Naive thymus-derived CD8-positive, alpha-beta T cell (primary cell): ENCODE measurements at places on chromosomes 12 and 14.

- DNase-seq: no peak
Observed at GRCh38 chr14:79544698-79545070, 666.6 kb downstream of the DIO2 start.

GRCh38 chr12:40168868-40169267 lies 55.9 kb upstream of the LRRK2 start:
- DNase-seq: no peak

GRCh38 chr12:14238221-14238792 lies 127.2 kb upstream of the ATF7IP start:
- DNase-seq: no peak

- DNase-seq: no peak
Observed at GRCh38 chr12:68559246-68559645, 51.5 kb upstream of the RAP1B start.

- no peak for DNase-seq
Observed at GRCh38 chr12:20390846-20391245, 22.5 kb downstream of the PDE3A start.

DNA sequence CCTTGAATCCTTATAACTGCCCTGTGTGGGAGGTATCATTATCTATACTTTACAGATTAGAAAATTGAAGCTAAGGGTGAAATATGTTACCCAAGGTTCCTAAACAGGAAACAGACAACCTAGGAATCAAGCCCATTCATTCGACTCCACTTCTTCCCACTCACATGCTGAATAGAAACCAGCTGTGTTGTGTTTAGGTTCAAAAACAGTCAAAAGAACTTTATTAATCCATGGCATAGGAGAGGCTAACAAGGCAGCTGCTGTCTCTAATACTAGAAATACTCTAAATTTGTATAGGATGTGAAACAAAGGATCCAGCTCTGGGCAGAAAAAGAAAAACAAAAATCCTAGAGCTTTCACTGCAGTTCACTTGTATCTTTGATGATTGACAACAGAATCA lies 9.9 kb downstream of the AMDHD1 start:
- no peak for DNase-seq

DNA sequence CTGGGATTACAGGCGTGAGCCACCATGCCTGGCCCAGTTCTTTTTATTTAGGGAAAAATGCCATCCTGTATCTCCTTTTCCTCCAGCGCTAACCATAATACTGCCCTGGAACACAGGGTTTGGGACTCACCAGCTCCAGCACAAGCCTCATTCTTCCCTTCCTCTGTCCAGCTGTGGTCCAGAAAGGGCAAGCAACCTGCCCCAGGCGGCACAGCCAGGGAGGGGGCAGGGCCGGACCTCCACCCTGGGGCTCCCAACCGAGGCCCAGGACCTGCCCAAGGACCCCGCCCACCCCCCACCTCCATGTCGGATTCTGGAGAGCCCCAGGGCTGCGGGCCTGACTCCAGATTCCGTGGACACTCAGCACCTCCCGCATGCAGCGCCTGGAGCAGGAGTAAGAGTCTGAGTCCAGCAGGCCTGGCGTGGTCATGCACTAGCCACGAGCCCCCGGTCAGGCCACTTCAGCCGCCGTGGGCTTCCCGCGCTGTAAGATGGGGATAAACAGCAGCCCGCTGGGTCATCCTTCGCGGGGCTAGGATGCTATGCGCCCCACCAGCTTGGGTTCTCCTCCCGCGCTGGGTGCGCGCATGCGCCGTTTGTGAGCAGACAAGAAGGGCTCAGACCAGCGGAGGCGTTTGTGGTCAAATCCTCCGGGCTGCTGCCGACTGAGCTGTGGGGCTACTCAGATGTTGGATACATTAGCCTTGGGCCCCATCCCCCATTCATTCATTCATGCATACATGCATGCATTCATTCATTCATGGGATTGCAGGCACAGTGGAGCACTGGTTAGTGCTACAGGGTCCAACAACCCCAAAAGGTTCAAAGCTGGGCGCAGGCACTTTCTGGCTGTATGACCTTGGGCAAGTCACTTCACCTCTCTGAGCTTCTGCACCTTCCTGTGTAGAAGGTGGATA lies 16.3 kb downstream of the TMEM119 start:
- DNase-seq: peak; percentile 46

DNA sequence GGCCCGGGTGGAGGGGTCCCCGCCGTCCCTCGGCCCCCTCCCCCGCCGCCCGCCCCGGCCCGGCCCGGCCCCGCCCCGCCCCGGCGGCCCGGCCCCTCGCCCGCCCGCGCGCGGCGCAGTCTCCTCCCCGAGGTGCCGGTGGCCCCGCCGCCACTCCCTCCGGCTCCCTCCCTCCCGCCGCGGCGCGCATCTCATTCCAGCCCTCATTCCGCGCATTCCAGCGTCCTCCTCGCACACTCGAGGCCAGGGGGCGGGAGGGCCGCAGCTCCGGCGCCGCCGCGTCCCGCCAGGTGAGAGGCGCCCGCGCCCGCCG lies at the start of gene TEAD4:
TEAD4 (plus strand) TSS at position 206 of the 313 bp plus-strand sequence.
- no peak for DNase-seq

- no peak for DNase-seq
Observed at GRCh38 chr14:87960013-87960787, 32.8 kb downstream of the GALC start.

DNA sequence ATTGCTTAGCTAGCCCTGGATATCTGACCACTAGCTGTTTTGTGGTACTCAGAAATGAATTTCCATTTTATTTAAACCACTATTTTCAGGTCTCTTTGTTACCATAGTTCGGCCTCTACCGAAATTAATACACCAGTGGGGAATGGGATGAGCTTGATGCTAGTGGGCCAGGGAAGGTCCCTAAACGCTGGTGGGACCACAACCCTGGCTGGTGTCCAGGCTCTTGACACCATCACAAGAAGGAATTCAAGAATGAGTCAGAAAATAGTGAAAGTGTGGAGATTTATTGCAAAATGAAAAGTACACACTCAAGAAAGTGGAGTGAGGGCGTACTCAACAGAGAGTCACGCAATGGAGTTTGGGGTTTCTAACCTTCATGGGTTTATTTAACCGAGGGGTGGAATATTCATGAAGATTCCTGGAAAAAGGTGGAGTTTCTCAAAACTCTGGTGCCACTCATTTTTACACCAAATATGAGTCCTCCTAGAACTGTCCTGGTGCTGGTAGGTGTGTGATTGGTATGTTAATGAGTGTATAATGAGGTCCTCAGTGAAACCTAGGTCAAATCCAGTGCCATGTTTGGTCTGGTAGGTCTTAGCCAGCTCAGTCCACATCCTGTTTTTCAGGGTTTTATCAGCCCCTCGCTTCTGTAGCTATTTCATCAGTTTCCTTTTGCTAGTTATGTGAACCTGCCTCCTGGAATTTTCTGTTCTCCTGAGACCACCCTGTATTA lies 38.9 kb upstream of the LRP6 start:
- no peak for DNase-seq

DNA sequence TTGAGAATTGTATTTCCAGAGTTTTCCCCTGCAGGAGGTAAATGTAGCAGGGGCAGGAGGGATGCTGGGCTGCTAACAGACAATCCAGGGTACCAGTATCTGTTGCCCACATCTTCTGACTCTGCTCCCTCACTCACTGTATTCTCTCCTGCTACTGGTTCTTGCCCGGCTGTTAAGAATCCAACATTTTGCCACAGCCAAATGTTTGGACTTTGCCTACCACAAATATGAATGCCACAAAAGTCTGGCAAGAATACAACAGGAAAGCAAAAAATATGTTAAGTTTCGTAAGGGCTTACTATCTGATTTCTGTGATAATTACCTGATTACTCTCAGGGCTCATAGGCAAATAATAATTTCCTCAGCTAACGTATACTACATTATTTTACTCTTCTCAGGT lies 160.0 kb downstream of the BCAT1 start:
- no peak for DNase-seq

DNA sequence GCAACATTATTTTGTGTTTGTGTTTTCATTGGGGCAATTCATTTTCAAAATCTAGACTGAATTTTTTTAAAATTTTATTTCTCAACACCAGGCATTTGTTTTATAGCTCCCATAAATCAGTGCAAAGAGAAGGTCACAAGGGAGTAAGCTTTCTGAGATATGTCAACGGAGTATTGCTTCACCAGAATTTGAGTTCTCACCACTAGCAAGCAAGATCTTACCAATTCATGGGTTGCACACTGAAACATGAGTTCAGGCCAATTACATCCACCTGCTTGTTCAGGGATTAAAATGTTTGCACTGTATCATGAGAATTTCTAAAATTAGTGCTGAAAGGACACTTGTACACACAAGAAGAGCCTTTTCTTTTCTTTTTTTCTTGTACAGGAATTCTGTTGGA lies 121.9 kb downstream of the CAND1 start:
- no peak for DNase-seq

DNA sequence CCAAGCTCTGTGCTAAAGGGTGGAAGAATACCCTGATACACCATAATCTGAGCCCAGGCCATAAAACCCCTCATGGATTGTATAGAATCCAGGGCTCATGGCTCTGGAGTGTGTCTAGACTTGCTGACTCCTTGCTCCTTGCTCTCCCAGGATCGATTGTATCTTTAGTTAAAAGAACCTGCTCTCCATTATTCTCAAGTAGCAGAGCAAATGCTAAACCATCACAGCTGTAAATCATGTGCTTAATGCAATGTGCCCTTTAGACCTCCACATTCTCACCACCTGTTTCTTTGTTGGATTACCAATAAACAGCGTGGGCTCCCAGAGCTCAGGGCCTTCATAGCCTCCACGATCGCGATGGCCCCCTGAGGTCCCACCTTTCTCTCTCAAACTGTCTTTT lies 411.6 kb upstream of the FBXO33 start:
- DNase-seq: no peak

GRCh38 chr12:11630046-11630706 lies 19.3 kb upstream of the ETV6 start:
- no peak for DNase-seq

DNA sequence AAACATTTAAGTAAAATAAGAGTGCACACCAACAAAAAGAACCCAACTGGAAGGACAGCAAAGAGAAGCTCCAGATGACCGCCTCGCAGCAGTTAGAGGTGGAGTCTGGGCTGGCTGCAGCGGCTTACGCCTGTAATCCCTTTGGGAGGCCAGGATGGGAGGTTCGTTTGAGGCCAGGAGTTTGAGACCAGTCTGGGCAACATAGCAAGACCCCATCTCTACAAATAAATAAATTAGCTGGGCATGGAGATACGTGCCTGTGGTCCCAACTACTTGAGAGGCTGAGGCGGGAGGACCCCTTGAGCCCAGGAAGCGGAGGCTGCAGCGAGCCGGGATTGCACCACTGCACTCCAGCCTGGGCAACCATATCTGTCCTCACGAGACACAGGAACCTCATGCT lies 15.2 kb downstream of the LRCOL1 start:
- DNase-seq: no peak

DNA sequence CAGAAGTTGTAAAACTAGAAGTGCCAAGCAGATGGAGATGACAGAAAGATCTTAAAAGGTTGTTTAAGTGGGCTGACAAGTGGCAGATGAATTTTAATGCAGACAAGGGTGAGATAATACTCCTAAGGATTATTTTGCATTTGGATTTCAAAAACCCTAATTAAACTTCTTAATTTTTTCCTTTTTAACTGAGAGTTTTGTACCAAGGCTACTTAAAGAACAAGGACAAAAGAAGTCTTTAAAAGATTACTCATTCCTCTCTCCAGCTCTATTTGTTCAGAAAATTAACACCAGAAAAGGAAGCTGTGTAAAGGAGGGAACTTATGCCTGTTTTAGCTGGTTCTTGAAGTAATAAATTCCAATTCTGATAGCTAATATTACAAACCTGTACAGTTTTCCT lies 275.4 kb downstream of the ETNK1 start:
- no peak for DNase-seq

GRCh38 chr12:70661466-70662161 lies 24.4 kb upstream of the PTPRB start:
- no peak for DNase-seq

DNA sequence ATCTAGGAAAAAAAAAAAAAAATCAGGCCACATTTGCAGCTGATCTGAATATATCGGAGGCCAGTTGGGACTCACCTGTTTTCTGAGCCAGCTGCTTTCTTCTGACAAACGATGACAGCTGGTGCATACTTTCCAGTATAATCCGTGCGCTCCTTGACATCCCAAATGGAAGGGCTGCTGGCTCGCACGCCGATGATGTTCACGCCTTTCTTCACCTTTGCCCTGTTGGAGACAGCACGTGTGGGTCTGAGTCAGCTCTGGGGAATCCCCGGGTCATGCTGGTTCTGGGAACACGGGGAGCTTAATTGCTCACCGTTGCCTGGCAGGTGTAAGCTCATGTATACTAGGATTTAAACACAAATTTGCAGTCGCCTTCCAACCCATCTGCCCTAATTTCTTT lies 372.8 kb downstream of the TMEM132D start:
- DNase-seq: no peak

- no peak for DNase-seq
Observed at GRCh38 chr14:32009221-32009975, 67.7 kb upstream of the ARHGAP5 start.

DNA sequence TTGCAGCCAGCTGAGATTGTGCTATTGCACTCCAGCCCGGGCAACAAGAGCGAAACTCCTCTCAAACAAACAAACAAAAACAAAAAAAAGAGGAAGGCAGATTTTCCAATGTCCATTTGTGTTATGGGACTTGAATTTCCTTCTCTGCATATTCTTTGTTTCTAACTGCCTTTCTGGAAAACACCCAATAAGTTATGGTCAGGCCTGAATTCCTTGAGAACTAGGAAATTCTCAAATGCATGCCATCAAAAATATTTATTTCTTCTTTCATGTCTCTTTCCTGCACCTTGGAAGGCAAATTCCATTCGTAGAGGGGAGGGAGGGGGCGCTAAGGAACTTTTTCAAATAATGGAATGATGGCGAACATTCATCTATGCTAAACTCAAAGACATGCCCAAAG lies 117.6 kb upstream of the TMCC3 start:
- no peak for DNase-seq

- no peak for DNase-seq
Observed at GRCh38 chr12:124737772-124738635, 125.7 kb downstream of the SCARB1 start.

DNA sequence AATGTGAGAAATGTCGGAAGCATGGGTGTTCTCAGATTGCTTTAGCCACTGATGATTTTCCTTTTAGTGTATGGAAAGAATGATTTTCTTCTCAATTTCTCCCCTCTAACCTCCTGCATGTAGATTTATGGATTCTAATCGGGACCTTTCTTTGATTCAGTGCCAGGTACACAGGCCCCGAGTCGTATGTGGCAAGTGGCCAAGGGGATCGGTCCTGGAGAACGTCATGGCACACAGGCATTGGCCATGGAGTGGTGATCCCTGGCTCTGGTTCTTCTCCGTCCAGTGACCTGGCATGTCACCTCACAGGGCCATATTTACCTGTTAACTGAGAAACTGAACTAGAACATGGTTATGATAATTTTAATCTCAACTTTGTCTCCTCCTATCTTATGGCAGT lies 58.1 kb downstream of the ETV6 start:
- DNase-seq: no peak

DNA sequence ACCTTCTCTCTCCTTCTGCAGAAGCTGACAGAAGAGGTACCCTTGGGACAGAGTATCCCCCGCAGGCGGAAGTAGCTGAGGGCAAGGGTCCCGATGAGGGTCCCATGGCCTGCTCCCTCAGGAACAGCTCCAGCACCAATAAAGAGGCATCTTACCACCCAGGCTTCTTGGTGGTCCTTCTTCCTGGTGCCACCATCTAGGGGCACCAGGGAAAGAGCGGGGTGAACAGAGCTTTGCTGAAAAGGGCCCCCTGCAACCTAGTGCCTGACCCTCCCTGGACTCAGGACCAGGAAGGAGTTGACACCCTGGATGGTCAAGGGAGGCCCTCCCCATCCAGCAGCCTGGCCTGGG lies 591 bp upstream of the IRF9 start:
- DNase-seq: no peak

GRCh38 chr12:41442896-41443295 lies 254.8 kb downstream of the PDZRN4 start:
- no peak for DNase-seq

- DNase-seq: no peak
Observed at GRCh38 chr12:128969480-128970055, 116.3 kb downstream of the GLT1D1 start.
